ENCODE measurements at places on chromosomes 1 and 21. TPM values are rescaled to one million over a fixed set of nuclear protein-coding genes. Genes with fewer than 3 reads are reported as not detected.

- DNase-seq = peak; percentile 47
Observed at GRCh38 chr1:32538887-32539583, at the start of gene ZBTB8A. Gene ZBTB8A (plus strand): TSS chr1:32539427. CDS start chr1:32592932, 53,505 bp downstream.

DNA sequence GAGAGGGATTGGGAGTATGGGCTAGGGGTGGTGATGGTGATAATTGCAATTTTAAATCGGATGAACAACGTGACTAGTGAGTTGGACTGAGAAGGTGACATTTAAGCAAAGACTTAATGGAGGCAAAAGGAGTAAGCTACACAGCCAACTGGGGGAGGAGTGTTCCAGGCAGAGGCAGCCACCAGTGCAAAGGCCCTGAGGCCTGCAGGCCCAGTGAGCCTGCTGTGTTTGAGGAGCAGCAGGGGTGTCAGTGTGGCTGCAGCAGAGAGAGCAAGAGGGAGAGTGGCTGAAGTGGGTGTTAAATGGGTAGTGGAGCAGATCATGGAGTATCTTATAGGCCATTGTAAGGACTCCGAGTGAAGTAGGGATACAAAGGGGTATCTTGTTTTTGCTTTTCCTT, 18.8 kb downstream of the MYOG start:
- DNase-seq = no peak

DNA sequence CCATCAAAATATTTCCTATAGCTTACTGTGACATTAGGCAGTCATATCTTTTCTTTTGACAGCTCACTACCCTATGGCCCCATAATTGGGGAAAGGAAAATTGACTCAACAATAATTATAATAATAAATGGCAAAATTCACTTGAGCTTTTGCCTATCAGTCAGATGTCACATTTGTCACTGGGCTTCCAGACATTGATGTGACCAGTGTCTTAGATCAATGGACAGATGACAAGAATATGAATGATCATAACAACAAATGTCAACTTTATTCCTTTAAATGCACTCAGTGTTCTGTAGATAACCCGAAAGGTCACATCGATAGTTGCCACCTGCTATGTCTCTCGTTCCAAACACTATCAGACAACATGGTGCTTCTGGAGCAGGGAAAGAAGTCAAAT, 266.7 kb downstream of the GPATCH2 start:
- no peak for DNase-seq

- no peak for DNase-seq
Observed at GRCh38 chr1:9196129-9197040, 38.2 kb upstream of the H6PD start.

- no peak for DNase-seq
Observed at GRCh38 chr1:38793299-38793698, 66.3 kb downstream of the RRAGC start.

DNA sequence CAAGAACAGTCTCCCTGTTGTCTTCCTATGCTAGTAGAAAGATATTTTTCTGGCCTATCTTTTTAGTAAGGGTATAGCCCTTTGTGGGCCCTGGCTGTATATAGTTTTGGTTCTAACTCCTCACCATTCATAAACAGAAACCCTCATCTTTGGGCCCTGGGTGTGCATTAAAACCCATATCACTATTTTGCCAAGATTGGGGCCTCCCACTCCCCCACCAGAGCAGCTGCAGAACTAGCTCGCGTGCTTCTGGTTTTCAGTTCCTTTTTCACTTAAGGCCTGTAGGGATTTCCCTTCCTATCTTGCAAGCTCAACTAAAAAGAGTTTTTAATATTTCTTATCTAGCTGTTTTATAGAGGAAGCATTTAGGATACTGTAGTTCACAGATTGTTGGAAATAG, 106.4 kb downstream of the RGL1 start:
- DNase-seq = no peak

GRCh38 chr1:159829822-159830465, 3.3 kb downstream of the SLAMF8 start:
- DNase-seq = no peak

DNA sequence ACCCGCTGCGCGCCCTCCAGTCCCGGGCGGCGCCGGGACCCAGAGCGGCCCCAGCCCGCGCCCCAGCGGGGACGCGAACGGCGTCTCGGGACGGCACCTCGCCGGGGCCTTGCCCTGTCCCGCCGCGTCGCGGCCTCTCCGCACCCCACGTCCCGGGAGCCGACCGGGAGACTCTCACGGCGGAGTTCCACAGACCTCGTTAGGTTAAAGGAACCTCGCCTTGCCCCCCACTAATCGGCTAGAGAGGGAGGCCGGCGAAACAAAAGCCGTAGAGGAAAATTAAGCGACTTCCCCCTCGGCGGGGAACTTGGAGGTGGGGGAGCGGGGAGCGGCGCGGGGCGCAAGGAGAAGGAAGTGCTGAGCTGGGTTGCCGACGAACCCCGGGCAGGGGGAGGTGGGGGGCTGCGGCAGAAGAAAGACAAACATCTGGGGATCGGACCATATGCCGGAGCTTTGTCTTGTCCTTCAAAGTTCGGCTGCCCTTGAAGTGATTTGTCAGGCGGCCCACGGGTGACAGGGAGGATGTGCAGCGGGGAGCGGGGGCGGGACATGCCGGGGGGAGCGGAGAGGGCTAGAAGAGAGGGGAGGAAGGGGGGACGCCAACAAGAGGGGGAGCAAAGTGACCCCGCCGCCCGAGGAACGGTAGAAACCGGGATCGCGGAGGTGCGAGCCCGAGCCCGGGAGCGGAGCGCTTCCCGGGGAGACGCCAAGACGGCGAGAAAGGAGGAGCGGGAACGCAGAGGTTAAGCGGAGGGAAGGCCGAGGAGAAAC, 120.0 kb upstream of the RRP15 start:
- DNase-seq = peak; percentile 70

GRCh38 chr21:42980312-42981213, 6.2 kb downstream of the PKNOX1 start:
- DNase-seq = no peak

DNA sequence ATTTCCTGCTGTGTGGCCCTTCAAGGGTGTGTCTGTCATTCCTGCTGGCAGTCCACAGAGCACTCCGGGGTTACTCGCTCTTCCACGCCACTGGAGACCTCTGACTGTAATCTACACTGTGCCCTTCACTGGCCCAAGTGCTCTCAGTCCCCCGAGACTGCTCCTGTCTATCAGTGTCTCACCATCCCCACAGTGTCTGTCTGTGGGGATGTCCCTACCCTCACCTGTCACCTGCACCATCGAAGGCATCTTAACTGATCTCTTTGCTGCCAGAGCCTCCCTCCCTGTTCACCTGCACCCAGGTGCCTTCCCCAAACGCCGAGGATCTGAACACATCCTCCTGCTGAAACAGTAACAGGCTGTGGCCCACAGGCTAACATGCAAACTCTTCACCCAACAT, 136.7 kb downstream of the MATN1 start:
- DNase-seq = no peak

- no peak for DNase-seq
Observed at GRCh38 chr1:154623358-154623757, 15.4 kb upstream of the ADAR start.

GRCh38 chr1:197567442-197567841, 207.8 kb downstream of the DENND1B start:
- DNase-seq = no peak

- no peak for DNase-seq
Observed at GRCh38 chr1:231890791-231891190, 264.2 kb downstream of the DISC1 start.

Gene CITED4
- polyA plus RNA-seq = 63.3 TPM

Gene PTPRC
- polyA plus RNA-seq = 0.59 TPM

Gene C1orf141
- polyA plus RNA-seq = 0.14 TPM

Gene NTMT2
- not detected for polyA plus RNA-seq

Gene RNPEP
- polyA plus RNA-seq = 43.5 TPM

Gene PLA2G2A
- polyA plus RNA-seq = 6.7 TPM
